ENCODE measurements at places on chromosomes 7 and 10. TPM values are rescaled to one million over a fixed set of nuclear protein-coding genes. Genes with fewer than 3 reads are reported as not detected.

The EN2 gene
- total RNA-seq, result not detected

GRCh38 chr10:46298477-46299285 is 11.9 kb downstream of the ANTXRL start:
- no peaks in the 10 kb centered on the region for H3K36me3 ChIP-seq
- no peak for DNase-seq
- H3K4me1 ChIP-seq, result no peaks in the 10 kb centered on the region
- H3K27ac ChIP-seq, result no peak overlapping the region
- H3K27me3 ChIP-seq, result no peaks in the 10 kb centered on the region

The EBF3 gene
- 0.47 TPM for total RNA-seq

GRCh38 chr7:84085147-84085546 is 109.4 kb downstream of the SEMA3A start:
- no peaks in the 10 kb centered on the region for H3K36me3 ChIP-seq
- DNase-seq, result no peak
- H3K4me3 ChIP-seq, result no peak overlapping the region
- H3K27ac ChIP-seq, result no peak overlapping the region
- H3K4me1 ChIP-seq, result no peaks in the 10 kb centered on the region

GRCh38 chr7:110988890-110989501 is 101.9 kb upstream of the LRRN3 start:
- no peak overlapping the region for H3K27ac ChIP-seq
- H3K4me1 ChIP-seq, result no peaks in the 10 kb centered on the region
- no peak for DNase-seq

- H3K36me3 ChIP-seq, result no peaks in the 10 kb centered on the region
- no peaks in the 10 kb centered on the region for H3K4me1 ChIP-seq
- no peaks in the 10 kb centered on the region for H3K27me3 ChIP-seq
- H3K27ac ChIP-seq, result no peak overlapping the region
These were observed 640.0 kb downstream of the ACTR3B start for GRCh38 chr7:153399554-153399940.

DNA sequence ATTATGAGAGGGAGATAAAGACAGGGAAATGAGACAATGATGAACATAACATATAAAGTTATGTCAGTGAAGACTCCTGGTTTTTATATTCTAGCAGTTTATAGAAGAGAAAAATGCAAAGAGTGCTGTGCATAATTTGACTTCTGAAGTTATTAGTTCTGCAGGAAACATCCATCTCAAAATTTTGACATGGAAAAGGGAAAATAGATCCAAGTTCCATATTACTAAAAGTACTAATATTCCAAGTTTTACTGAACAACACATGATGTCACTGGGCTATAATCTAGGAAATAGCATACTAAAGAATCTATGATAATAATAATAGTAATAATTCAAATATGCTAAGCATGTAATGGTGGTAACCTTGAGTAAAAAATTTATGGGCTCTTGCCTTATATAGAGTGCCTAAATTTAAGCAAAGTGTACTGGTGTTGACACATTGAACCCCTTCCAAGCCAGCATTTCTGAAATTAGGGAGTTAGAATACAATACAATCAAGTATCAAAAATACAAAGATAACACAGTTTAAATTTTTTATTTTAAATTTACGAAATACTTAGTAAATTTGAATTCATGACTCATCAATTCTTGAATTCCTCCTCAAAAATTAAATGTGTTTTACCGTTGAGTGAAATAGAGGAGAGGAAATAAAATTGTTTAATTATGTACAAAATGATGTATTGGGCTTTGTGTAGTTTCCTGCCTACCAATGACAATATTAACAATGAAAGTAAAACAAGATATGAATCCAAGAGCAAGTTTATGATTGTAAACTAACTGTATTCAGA is 102.8 kb upstream of the KCND2 start:
- DNase-seq, result no peak
- no peak overlapping the region for H3K4me3 ChIP-seq
- no peaks in the 10 kb centered on the region for H3K27me3 ChIP-seq

- H3K27ac ChIP-seq, result no peak overlapping the region
- H3K27me3 ChIP-seq, result no peaks in the 10 kb centered on the region
- no peaks in the 10 kb centered on the region for H3K4me1 ChIP-seq
- no peaks in the 10 kb centered on the region for H3K36me3 ChIP-seq
- no peak overlapping the region for H3K4me3 ChIP-seq
- no peak for DNase-seq
These were observed 561.7 kb downstream of the KCNMA1 start for GRCh38 chr10:77075926-77076325.

GRCh38 chr7:11313801-11314200 is 340.1 kb downstream of the PHF14 start:
- H3K4me3 ChIP-seq, result no peak overlapping the region
- H3K27me3 ChIP-seq, result no peaks in the 10 kb centered on the region
- no peak overlapping the region for H3K27ac ChIP-seq

The ZNF467 gene
- 8.6 TPM for total RNA-seq

GRCh38 chr10:103928784-103929183 is 10.8 kb upstream of the STN1 start:
- H3K4me3 ChIP-seq, result no peak overlapping the region
- no peaks in the 10 kb centered on the region for H3K36me3 ChIP-seq
- H3K27ac ChIP-seq, result no peak overlapping the region
- peaks cover 4% of the 10 kb centered on the region for H3K4me1 ChIP-seq
- no peak for DNase-seq
- H3K27me3 ChIP-seq, result no peaks in the 10 kb centered on the region

The NUTM2B gene
- total RNA-seq, result 0.60 TPM
